ENCODE measurements at places on chromosomes 2 and 18. TPM values are rescaled to one million over a fixed set of nuclear protein-coding genes. Genes with fewer than 3 reads are reported as not detected.

The ADGRF3 gene
- total RNA-seq = 0.12 TPM

The DHRS9 gene
- total RNA-seq = not detected

The CWC22 gene
- 10.9 TPM for total RNA-seq

The LONRF2 gene
- total RNA-seq = 0.10 TPM

The CD8A gene
- not detected for total RNA-seq

The SMARCAL1 gene
- total RNA-seq = 6.1 TPM

The TACR1 gene
- 0.25 TPM for total RNA-seq

The PDE1A gene
- total RNA-seq = 3.7 TPM

The CD207 gene
- not detected for total RNA-seq

The TBR1 gene
- total RNA-seq = not detected

The MRO gene
- total RNA-seq = not detected

The IL1F10 gene
- not detected for total RNA-seq

The CCDC121 gene
- total RNA-seq = 1.4 TPM

The DNAH7 gene
- total RNA-seq = 0.64 TPM

The TUBA4B gene
- not detected for total RNA-seq

The PRKCE gene
- 6.0 TPM for total RNA-seq

The OSBPL6 gene
- 4.0 TPM for total RNA-seq

The COA5 gene
- 28.9 TPM for total RNA-seq

The ZNF396 gene
- total RNA-seq = 1.7 TPM

The GCG gene
- total RNA-seq = not detected

The TXNDC2 gene
- 1.6 TPM for total RNA-seq

The RUFY4 gene
- total RNA-seq = not detected

The ABCB11 gene
- 0.02 TPM for total RNA-seq

The ROCK2 gene
- total RNA-seq = 21.8 TPM

The SLC4A5 gene
- total RNA-seq = not detected

The CD28 gene
- total RNA-seq = not detected

The MBP gene
- total RNA-seq = 4.7 TPM

The INO80C gene
- total RNA-seq = 6.5 TPM

The LAMA3 gene
- 2.4 TPM for total RNA-seq

The FAM237A gene
- total RNA-seq = not detected

The SERPINB10 gene
- not detected for total RNA-seq

The SNED1 gene
- 2.2 TPM for total RNA-seq

The KLF7 gene
- total RNA-seq = 11.6 TPM

The LYPD6B gene
- total RNA-seq = 28.8 TPM

The ELOA2 gene
- not detected for total RNA-seq

The MROH2A gene
- total RNA-seq = not detected

The UGT1A7 gene
- total RNA-seq = not detected

The SEC11C gene
- 53.1 TPM for total RNA-seq

The B3GNT7 gene
- 0.17 TPM for total RNA-seq

The FHOD3 gene
- 13.1 TPM for total RNA-seq

The RNU2-63P gene
- total RNA-seq = not detected

The PROC gene
- total RNA-seq = 0.64 TPM
